NCI-H446 treated with DMSO at 0.1 percent for 48 hours (cell line): ENCODE measurements at places on chromosomes 1 and 21.

DNA sequence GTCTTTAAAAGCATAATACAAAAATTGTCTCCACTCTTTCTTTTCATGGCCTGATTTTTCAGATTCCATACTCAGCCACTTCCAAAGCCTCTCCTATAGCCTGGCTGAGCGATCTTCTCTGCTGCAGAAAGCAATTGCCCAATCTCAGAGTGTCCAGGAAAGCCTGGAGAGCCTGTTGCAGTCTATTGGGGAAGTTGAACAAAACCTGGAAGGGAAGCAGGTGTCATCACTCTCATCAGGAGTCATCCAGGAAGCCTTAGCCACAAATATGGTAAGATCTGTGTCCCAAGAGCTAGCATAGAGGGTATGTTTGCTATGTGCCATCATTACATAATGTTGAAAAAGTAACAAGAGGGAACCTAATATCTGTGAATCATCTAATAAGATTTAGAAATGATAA is 130.7 kb upstream of the BMP8A start:
- no peak for DNase-seq

DNA sequence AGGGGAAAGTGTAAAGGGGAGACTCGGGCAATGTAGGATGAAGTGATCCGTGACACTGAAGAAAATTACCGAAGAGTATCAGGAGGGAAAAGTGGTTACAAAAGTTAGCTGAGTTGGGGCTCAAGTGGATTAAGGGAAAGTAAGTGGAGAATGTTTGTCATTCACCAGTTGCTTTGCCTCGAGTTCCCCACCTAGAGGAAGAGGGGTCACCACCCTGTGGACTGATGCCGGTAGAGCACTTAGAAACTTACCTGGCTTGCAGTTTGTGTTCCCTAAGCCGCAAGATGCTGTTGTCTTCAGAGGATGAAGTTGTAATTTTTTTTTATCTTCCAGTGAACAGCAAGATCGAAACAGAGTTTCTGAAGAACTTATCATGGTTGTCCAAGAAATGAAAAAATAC is 1.0 kb downstream of the PER3 start:
- no peak for DNase-seq

GRCh38 chr1:90486996-90487395 is 230.1 kb downstream of the BARHL2 start:
- DNase-seq = no peak

DNA sequence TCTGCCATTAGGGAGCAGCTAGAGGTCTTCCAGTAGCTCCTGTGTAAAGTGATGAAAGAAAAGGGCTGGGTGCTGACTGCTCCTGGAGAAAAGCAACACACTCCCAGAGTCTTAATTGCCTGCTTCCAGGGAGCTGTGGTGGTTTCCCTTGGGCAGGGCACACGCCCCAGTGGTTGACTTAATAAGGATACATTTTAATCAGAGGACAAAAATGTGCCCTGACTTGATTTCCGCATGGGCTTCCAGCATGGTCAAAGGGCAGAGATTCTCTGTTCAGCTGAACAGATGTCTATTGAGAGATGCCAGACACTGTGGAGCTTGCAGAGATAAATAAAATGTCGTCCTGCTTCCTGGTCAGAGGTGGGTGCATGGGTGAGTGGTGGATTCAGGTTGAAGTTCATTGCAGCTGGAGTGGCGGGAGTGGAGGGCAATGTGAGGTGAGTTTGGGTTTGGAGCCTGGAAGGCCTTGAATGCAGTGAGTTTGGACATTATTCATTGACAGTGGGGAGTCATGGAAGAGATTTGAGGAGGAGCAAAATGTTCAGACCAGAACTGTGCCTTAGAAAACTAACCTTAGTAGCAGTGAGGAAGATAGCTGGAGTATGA is 16.0 kb downstream of the QSOX1 start:
- no peak for DNase-seq

GRCh38 chr21:45763074-45763473 is 119.5 kb downstream of the PCBP3 start:
- no peak for DNase-seq

- DNase-seq = no peak
Measured at GRCh38 chr1:10865518-10866320, 69.3 kb upstream of the CASZ1 start.

DNA sequence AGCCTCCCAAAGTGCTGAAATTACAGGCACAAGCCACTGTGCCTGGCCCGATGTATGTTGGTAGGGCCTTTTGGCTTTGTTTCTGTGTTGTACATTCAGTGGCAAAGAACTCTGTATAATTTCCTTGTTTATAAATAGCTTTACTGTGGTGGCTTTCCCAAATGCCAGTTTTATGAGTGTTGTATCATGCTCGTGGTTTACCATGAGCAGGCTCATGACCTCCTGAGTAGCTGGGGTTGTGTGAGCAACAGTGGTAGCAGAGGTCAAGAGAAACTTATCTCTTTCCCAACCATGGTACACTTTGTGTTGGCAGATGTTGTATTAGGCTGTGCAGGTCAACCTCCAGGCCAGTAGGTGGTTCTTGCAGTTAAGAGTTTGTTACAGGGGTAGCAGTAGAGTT is 420.4 kb upstream of the BEND5 start:
- no peak for DNase-seq

DNA sequence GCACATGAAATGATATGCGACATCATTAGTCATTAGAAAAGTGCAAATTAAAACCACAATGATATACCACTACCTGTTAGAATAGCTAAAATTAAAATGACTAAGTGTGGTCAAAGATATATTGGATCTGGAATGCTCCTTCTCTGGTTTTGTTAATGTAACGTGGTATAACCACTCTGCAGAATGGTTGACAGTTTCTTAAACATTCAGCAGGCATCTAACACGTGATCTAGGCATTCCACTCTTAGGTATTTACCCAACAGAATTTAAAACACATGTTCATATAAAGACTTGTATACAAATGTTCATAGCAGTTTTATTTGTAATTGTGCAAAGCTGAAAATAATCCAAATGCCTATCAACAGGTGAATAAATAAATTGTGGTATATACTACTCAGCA is 165.0 kb upstream of the PLXNA2 start:
- no peak for DNase-seq

DNA sequence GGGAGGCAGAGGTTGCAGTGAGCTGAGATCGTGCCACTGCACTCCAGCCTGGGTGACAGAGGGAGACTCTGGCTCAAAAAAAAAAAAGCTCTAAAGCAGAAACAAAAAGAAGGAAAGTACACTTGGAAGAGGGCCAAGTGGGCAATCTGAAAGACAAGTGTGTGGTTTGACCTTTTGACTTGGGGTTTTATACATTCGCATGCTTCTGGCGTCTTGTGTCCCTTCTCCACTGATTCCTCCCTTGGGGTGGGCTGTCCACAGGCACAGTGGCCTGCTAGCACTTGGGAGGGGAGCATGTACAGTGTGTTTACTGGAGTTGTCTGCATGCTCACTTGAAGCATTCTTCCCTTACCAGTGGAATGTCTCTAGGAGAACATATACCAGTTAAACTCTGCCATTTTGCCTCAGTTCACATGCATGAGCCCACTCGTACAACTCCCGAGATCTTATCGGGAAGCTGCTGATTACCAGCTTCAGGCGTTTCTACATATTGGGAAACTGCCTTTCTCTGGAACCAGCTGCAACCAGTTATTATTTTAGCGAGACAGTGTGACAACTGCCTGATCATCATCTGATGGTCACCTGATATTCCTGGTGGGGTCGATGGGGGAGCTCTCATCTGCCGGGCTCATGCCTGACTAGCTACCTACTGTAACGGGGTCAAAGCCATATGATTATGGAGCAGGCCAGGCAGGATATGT is 113.5 kb upstream of the ZNF678 start:
- DNase-seq = no peak

- no peak for DNase-seq
Measured at GRCh38 chr1:101506541-101507164, 269.8 kb downstream of the S1PR1 start.

DNA sequence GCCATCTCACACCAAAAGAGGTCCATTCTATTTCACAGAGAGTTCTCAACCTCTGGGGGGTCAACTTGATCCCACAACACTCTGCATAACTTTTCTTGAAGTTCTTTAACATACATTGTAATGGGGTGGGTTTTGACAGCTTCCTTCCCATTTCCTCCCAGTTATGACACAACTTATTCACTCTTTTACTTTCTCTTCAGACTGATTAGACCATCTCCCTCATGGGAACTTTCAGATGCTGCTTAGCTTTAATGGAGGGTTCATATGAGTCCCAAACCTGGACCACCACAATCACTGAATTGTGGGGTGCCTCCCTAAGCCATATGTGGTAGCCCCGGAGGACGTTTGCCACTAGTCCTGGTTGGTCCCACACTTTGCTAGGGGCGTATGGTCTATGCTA is 28.3 kb upstream of the KCNJ15 start:
- DNase-seq = no peak

DNA sequence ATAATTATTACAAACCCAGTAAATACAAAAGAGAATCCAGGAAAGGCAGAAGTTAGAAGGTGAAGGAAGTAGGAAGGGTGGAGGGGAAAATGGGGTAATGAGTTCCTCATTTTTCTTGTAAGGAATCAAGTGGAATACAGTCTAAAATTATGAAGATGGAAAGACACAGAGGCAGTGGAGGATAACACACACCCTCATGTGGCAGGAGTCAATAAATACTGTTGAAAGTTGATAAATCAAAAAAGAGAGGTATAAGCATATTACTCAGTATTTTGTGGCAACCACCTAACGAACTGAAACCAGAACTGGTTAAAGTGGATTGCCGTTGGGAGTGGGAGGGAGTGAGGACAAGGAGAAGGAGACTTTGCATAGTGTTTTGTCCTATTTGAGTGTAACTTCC is 78.6 kb upstream of the SLC44A3 start:
- no peak for DNase-seq

GRCh38 chr1:15900662-15901279 is 53.3 kb downstream of the SPEN start:
- no peak for DNase-seq

DNA sequence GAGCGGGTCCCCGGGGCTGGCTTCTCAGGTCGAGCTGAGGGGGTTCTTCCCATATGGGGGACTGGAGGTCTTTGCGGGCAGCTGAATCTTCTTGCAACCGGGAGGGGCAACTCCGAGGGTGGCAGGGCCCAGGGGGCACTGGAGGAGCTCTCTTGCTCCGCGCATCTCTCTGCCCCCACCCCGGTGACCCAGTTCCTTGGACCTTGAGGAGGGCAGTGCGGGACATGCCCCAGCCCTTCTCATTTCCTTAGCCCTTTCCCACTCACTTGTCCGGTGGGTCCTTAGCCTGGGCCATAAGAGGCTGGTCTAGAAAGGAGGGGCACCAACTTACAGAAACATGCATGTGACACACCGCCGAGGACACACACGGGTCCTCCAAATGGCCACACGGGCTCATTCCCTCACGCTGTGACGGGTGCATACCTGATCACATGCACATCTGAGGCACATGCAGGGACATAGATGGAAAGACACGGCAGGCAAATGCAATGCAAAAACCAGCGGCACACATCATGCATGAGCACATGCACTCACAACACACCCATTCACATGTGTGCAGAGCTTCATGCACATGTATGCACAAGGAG is 630 bp downstream of the HPCA start:
- no peak for DNase-seq

DNA sequence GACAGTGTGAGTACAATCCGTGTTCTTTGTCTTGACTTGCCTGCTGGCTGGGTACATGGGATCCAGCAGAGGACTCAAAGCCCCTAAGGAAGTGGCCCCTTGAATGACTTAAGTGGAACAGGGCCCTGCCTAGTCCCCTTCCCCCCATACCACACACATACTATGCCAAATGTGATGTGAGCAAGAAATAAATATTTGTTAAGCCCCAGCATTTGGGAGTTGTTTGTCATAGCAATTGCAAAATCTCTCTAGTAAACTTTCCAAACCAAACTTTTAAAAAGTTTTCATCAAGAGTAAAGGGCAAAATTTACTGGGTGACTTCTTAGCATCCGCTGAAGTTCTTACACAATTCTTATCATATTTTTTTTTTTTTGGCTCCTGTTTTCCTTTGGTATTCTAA is 32.5 kb upstream of the CACHD1 start:
- no peak for DNase-seq

DNA sequence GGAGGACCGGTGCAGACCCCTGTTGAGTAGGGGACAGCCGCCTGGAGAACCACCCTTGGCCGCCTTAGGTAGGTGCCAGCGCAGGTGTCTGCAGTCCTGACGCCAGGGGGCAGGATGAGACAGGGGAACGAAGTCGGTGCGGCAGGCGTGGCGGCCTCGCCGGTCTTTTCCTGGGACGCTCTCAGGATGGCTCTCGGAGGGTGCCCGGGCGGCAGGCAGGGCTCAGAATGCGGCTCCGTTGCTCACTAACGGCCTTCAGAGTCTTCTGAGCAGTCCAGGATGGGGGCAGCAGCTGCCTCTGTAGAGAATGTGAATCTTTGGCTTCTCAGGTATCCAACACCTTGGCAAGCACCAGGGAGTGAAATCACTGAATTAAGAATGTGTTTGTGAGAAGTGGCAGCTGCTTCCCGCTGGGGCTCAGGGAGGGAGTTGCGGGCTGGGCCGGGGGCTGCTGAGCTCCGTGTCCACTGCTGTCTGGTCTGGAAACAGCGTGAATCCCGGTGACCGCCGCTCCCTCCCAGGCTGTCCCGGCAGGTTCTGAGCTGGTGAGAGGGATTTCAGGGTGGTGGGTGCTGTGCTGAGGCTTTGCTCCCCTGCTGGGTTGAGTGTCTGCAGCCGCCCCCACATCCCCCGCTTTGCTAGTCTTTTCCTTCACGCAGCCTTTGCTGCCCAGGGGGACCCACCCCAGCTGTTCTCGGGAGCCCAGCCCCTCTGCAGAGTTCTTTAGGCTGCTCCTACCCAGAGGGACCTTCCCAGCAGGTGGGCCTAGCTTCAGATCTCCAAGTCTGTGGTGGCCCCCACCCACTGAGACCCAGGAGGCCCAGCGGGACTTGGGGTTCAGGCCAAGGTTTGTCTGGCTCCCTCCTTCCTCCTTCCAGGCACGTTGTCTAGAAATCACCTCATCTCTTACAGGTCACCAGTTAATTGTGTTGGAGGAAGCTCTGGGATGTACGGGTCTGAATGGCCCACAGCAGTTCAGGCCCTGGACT is 11.1 kb upstream of the C1orf174 start:
- DNase-seq = peak; percentile 9

GRCh38 chr21:44955141-44955797 is 15.4 kb downstream of the SLX9 start:
- no peak for DNase-seq

DNA sequence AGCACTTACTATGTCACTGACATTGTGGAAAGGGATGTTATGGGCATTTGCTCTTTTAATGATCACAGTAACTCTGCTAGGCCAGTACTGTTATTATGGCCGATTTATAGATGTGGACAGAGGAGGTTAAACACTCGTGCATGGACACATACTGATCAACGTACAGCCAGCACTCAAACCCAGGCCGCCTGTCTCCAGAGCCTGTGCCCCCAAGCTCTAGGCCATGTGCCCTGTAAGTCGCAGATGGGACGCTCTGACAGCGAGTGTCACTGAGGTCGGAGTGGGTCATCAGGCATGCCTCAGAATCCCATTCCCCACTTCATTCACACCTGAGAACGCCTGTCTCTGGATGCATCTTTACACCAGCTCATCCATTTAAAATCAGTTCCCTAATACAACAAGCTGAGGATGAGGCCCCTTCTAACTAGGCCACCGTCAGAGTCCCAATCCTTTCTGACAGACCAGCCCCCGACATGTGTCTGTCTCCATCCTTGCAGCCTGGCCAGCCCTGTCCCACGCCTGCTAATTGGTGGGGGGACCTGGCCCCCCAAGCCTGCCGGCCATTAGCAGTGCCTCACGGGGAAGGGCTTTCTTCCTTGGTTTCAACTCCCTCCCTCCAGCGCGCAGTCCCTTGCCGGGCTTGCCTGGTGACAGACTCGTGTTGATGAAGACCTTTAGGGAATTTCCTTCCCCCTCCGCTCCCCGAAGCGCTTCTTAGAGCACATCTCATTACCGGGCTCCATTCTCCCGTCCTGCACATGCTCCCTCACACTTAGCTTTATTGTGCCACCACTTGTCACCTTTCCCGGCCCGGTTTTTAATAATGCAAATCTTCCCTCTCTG is 436.8 kb downstream of the KIF26B start:
- no peak for DNase-seq
